Activated CD4-positive, CD25-positive, alpha-beta regulatory T cell (primary cell): ENCODE measurements at places on chromosomes 6 and 20.

DNA sequence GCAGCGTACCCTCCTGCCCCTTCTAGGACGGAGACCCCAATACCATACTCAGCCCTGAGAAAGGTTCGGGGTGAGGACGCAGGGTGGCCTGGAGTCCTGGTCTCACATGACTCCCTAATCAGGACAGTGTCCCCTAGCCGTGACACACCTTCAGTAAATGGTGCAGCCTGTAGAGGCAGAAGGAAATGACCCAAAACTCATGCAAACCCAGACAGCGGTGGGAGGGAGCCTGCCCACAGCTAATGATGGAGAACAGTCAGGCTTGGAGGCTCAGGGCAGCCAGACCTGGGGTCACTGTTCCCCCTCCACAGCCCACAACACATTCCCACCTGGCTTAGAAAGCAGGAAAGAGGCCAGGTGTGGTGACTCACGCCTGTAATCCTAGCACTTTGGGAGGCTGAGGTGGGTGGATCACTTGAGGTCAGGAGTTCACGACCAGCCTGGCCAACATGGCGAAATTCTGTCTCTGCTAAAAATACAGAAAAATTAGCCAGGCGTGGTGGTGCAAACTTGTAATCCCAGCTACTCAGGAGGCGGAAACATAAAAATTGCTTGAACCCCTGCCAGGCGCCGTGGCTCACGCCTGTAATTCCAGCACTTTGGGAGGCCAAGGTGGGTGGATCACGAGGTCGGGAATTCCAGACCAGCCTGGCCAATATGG is 8.8 kb upstream of the HMGA1 start:
- DNase-seq = no peak

DNA sequence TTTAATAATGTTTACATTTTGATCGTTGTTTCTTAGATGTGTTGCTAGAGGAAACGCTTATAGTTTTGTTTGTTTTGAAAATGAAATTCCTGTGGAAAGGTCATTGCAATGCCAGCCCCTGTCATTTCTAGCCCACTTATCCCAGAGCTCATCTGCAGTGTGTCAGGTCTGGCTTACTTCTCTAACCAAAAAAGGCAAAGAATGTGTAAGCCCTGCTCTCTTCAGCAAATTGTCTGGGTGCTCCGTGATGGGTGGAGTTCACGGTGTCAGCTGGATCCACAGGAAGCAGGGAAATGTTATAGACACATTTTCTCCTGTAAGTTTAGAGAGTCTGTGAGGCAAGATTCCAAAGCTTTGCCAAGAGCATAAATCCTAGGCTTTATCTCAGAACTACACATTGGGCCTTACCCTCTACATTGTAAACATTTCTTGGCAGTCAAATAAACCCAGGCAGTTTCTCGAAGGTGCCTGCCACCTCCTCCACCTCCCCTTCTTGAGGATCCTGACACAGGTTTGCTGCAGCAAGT is 50.9 kb downstream of the RPRD1B start:
- DNase-seq = no peak

DNA sequence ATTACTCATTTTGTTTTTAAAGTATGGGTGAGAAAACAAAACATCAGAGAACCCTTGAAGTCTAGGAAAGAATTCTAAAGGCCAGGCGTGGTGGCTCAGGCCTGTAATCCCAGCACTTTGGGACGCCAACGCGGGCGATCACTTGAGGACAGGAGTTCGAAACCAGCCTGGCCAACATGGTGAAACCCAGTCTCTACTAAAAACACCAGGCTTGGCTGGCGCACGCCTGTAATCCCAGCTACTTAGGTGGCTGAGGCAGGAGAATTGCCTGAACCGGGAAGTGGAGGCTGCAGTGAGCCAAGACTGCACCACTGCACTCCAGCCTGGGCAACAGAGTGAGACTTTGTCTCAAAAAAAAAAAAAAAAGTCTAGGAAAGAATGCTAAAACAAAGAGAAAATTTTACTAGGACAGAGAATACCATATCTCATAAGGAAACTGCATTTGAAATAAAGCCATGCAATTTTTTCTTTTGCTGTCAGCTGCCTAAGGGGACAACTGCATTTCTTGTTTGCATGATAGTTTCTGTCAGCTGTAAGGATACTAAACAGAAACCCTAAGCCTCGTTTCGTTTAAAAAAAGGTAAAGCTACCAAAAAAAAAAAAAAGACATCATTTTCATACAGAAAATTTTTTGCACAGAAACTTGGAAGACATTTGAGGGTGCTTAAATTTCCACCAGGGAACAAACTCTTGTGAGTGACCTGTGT is 32.1 kb downstream of the SMLR1 start:
- no peak for DNase-seq

GRCh38 chr6:4581468-4582385 is 194.5 kb upstream of the CDYL start:
- DNase-seq = no peak
